Right ventricle myocardium superior (tissue), 1 donor: ENCODE measurements at places on chromosomes 1 and 21.

GRCh38 chr1:68232289-68233148 lies at the start of gene WLS:
Gene WLS, minus strand, starts transcription at chr1:68232523. Its CDS starts 224 bp downstream, at chr1:68232299.
- peak; percentile 91 for DNase-seq

DNA sequence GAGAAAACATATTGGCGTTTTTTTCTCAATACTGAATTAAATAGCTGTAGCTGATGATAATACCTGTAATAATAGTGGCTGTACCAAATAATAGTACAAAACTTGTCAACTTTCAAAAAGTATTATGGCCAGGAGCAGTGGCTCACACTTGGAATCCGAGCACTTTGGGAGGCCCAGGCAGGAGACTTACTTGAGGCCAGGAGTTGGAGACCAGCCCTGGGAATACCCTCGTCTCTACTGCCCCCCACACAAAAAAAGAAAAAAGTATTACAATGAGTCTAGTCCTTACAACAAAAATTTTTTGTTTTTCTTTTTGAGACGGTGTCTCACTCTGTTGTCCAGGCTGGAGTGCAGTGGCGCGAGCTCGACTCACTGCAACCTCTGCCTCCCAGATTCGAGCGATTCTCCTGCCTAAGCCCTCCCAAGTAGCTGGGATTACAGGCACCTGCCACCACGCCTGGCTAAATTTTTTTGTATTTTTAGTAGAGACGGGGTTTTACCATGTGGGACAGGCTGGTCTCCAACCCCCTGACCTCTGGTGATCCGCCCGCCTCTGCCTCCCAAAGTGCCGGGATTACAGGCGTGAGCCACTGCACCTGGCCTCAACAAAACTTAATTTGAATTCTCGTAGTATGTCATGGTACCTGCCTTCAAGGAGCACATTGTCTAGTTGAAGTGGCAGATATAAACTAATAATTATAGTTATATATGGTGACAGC lies 1.4 kb downstream of the RBBP4 start:
- no peak for DNase-seq

DNA sequence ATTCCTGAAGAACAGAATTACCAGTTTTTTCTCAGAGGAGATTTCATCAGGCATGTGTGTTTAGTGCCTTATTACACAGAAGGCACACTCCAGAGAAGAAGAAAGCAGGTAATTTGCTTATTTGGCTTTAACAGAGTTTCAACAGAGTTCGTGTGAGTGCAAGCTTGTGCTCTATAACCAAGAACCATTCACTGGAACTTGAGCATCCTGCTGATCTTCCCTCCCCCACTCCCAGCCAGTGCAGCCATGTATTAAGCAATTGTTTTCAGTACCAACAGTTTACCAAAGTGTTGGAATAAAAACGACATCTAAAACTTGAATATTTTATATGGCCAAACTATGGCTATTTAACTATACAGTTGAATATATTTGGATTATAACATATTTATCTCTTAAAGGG lies 4.3 kb downstream of the MGST3 start:
- no peak for DNase-seq

DNA sequence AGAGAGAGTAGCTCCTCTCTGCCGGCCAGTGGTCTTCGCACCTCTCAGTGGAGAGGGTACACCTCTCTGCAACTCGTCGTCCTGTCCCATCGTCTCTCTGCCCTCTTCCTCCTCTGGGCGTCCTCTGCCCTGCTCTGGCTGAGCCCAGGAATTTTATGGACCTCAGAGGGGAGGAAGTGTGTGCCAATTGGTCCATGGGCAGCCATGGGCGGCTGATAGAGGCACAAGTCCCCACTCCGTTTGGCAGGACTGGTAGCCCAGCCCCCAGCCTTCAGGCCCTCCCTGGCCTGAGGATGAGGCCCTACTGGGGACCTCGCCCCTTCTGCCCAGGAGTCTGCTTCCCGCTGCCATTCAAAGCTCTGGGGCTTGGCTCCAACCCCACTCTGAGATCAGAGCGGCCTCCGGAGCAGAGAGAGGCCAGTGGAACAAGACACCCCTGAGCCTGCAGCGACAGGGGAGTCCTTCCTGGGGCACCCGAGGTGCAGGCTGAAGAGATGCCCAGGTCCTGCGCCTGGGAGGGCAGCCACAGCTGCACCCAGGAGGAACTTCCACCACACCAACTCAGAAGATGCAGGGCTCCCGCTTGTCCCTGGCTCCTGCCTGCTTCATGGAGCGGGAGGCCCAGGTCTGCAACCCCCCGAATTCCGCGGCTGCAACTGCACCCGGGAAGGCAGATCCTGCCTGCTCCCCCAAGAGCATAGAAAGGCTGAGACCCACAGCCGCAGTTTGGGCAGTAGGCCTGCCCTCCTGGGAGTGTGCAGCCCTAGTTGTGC lies 659.9 kb downstream of the KCNT2 start:
- no peak for DNase-seq

GRCh38 chr21:45296638-45297037 lies 8.9 kb upstream of the POFUT2 start:
- no peak for DNase-seq

GRCh38 chr1:43871181-43871910 lies 62.3 kb upstream of the ARTN start:
- no peak for DNase-seq

- no peak for DNase-seq
Measured at GRCh38 chr1:36922071-36922470, 112.2 kb downstream of the GRIK3 start.
